GM23248 (cell line): ENCODE measurements at places on chromosomes 13 and 19. TPM values are rescaled to one million over a fixed set of nuclear protein-coding genes. Genes with fewer than 3 reads are reported as not detected.
A peak's percentile ranks its signal among the peaks of the same experiment; 100 is the strongest.

Gene ATP4B
- polyA plus RNA-seq: not detected in 2 replicates

Gene CILP2
- polyA plus RNA-seq: 0.48 and 0.62 TPM in 2 replicates

DNA sequence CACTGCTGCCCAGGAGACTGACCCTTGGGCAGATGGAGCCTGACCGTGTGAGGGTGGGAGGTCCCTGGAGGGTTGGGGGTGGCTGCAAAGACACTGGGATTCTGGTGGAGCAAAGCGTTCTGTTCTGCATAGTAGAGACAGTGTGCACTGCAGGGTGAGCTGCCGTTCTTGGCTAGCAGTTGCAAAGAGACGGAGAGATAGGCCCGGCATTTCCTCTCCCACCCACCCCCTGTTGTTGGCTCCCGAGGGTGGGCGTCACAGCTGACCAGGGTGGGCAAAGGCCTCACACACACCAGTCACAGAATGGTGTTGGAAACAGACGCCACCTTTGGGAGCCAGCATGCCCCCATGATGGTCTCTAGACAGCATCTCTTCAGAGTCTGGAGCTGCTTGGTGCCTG is 11.4 kb downstream of the TMEM255B start:
- DNase-seq: no peak

GRCh38 chr13:46543287-46543686 is 9.7 kb upstream of the LRCH1 start:
- no peak for DNase-seq

Gene TPTE2
- polyA plus RNA-seq: not detected in 2 replicates

DNA sequence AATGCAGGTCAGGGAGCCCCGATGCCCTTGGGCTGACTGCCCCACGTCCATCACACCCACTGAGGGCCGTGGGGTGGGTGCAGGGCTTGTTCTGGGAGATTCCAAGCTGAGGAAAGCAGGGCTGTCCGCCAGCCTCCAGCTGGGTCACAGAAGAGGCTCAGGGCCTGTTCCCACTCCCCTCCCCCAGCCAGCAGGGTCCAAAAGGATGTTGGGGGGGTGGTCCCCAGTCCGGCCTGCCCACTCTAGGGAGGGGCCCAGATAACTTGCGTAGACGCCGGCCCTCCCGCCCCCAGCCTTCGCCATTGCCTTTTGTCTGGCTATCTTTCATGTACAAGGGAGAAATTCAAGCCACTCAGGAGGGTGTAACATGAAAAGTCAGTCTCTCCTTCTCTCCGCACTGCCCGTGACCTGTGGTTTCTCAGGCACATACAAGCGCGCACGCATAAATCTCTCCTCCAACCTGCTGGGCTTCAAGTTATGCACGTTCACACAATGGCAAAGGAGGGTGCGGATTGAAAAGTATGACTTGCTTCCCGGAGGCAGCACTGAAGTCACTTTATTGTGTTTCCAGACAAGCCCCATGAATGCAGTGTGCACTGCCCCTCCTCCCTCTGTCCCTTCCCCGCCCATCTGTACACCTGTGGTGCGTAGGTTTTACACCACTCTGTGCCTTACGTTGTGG is 20.2 kb downstream of the CARM1 start:
- DNase-seq: no peak

- DNase-seq: peak; percentile 68
These were observed 236.5 kb downstream of the DCLK1 start for GRCh38 chr13:35894636-35895035.

GRCh38 chr13:85969331-85969730 is 170.1 kb upstream of the SLITRK6 start:
- DNase-seq: no peak

DNA sequence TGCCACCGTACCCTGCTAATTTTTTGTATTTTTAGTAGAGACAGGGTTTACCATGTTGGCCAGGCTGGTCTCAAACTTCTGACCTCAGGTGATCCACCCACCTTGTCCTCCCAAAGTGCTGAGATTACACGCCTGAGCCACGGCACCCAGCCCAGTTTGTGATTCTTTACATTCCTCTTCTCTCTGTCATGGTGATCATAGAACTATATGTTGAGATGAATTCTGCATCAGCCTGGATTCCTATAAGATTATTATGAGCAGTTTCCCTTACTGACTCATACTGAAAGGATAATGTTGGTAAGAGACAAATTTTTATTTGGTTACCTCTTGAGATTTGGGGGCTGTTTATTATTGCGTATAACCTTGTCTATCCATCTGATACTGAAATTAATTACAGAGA is 121.5 kb upstream of the CSNK1A1L start:
- DNase-seq: peak; percentile 48
